Psoas muscle (tissue), 8 donors: ENCODE measurements at places on chromosomes 11 and 22. TPM values are rescaled to one million over a fixed set of nuclear protein-coding genes. Genes with fewer than 3 reads are reported as not detected.

DNA sequence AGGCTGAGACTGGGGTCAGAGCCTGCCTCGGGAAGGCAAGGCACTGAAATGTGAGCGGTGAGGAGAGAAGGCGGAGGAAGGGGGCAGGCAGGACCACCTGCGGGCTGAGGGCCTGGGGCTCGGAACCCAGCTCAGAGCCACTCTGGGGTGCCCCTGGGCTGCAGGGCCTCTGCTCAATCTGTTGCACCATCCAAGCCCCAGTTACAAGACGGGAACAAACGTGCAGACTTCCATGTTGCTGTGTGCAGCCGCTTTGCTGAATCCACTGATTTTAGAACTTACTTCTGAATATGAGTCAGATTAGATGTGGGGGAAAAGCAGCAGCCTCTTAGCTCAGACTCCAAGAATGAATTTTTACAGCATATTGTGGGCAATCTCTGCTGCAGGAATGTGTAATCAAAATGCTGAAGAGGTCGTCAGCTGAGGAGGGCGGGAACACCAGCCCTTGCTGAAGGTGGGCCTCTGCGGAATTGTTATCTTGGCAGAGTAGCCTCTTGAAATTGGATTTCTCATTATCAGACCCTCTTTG, 21.6 kb downstream of the PARVG start:
- H3K4me1 ChIP-seq, result no peaks in the 10 kb centered on the region
- H3K36me3 ChIP-seq, result no peaks in the 10 kb centered on the region
- no peaks in the 10 kb centered on the region for H3K27me3 ChIP-seq
- H3K4me3 ChIP-seq, result no peak overlapping the region
- no peak for DNase-seq
- no peak overlapping the region for H3K27ac ChIP-seq

GRCh38 chr22:35450824-35451569, 51.1 kb downstream of the MCM5 start:
- no peaks in the 10 kb centered on the region for H3K36me3 ChIP-seq
- H3K27ac ChIP-seq, result no peak overlapping the region
- H3K4me1 ChIP-seq, result no peaks in the 10 kb centered on the region
- no peak overlapping the region for H3K4me3 ChIP-seq
- H3K27me3 ChIP-seq, result no peaks in the 10 kb centered on the region

- H3K4me1 ChIP-seq, result no peaks in the 10 kb centered on the region
- no peak overlapping the region for H3K4me3 ChIP-seq
These were observed 19.1 kb upstream of the OOSP1 start for GRCh38 chr11:59918987-59919589.

GRCh38 chr22:49961005-49961600, 531 bp downstream of the PIM3 start:
- no peaks in the 10 kb centered on the region for H3K27me3 ChIP-seq
- peaks cover 9% of the 10 kb centered on the region for H3K36me3 ChIP-seq
- peak overlapping the region; percentile 97 for H3K27ac ChIP-seq
- peak; percentile 55 for DNase-seq
- peak overlapping the region; percentile 86 for H3K4me3 ChIP-seq

OR2AG2 gene
- not detected for total RNA-seq

DNA sequence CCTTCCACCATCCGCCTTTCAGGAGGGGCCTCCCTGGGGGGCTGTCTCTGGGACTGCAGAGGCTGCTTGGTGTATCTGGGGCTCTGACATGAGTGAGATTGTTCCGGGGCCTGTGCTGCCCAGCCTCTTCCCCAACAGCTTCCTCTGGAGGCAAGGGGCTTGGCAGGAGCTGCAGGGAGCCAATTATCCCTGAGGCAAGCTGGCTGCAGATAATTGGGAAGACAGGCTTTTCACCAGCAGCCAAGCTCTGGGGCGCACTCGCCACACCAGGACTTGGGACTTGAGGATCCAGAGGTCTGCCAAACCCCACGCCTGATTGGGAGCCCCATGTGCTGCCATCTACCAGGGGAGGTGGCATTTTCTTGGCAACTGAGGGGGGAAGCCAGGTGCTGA, 15.6 kb upstream of the RTN4R start:
- H3K4me3 ChIP-seq, result no peak overlapping the region
- no peaks in the 10 kb centered on the region for H3K36me3 ChIP-seq
- H3K27me3 ChIP-seq, result no peaks in the 10 kb centered on the region
- no peak for DNase-seq
- no peak overlapping the region for H3K27ac ChIP-seq
- H3K4me1 ChIP-seq, result no peaks in the 10 kb centered on the region

DNA sequence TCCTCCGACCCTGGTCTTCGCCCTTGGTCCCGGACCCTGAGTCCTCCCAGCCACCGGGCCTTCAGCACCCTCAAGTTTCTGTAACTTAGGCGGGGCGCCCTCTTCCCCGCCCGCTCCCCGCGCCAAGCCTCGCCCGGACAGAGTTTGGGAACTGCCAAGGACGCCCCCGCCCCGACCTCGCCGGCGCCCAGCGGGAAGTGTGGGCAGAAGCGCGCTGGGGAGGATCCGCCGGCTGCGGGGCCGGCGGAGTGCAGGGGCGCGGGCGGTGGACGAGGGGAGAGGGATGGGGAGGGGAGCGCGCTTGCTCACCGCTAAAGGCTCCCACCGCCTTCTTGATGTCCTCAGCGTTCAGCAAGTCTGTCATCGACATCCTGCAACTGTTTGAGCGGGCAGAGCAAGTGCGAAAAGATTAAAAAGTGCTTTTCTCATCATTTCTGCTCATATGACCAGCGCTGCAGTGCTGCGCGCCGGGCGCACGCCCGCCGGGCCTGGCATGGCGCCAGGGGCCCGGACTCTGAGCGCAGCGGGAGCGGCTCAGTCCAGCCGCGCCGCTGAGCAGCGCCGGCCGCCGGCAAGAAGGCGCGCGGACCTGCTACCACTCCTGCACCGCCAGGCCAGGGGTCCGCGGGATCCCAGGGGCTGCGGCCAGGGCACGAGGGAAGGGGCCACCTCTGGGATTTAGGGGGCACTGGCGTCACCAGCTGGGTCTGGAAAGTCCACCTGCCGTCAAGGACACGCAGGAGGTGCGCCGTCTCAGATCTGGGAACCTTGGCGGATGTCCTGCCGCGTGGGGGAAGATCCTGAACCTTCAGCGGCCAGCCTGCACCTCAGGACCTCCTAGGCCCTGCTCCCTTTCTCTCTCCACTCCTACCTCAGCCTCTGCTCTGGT, at the start of gene PVALB:
TSS of gene PVALB (minus strand) at position 400 of the 889 bp plus-strand sequence. CDS start at position 370, 30 bp downstream.
- H3K27me3 ChIP-seq, result peaks cover 75% of the 10 kb centered on the region
- no peak within 1 kb of the TSS for H3K27ac ChIP-seq
- peaks cover 10% of the 10 kb centered on the region for H3K4me1 ChIP-seq
- no peak for DNase-seq
- no peaks in the 10 kb centered on the region for H3K36me3 ChIP-seq
- H3K4me3 ChIP-seq, result peak within 1 kb of the TSS; percentile 38

DEUP1 gene
- not detected for total RNA-seq

GRCh38 chr22:26970809-26971394, 313.5 kb downstream of the MIAT start:
- H3K4me3 ChIP-seq, result no peak overlapping the region
- H3K4me1 ChIP-seq, result no peaks in the 10 kb centered on the region
- peaks cover 2% of the 10 kb centered on the region for H3K27me3 ChIP-seq
- no peaks in the 10 kb centered on the region for H3K36me3 ChIP-seq
- no peak for DNase-seq

GRCh38 chr11:64858467-64859263, 14.2 kb upstream of the CDC42BPG start:
- H3K4me3 ChIP-seq, result peak overlapping the region; percentile 29
- no peaks in the 10 kb centered on the region for H3K27me3 ChIP-seq
- H3K27ac ChIP-seq, result peak overlapping the region; percentile 98
- DNase-seq, result peak; percentile 86
- peaks cover 92% of the 10 kb centered on the region for H3K4me1 ChIP-seq

OR5T3 gene
- total RNA-seq, result not detected

DNA sequence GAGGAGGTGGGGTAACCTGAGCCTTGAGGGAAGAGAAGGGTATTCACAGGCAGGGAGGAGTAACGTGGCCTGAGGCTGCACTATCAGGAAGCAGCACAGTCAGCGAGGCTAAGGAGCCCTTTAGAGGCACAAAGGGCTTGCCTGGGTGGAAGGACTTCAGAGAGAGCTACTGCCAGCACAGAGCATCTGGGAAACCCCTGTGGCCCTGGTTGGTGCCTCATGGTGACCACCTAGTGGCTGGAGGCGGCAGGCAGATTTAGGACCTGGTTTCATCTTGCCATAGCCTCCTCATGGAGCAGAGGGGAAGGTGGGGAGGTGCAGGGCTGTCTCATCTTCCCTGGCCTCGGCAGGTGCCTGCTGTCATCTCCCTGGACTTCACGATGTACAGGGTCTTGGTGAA, 64.5 kb downstream of the MPPED1 start:
- no peaks in the 10 kb centered on the region for H3K36me3 ChIP-seq
- DNase-seq, result no peak
- H3K27me3 ChIP-seq, result no peaks in the 10 kb centered on the region
- no peak overlapping the region for H3K27ac ChIP-seq

MYBPC3 gene
- total RNA-seq, result 0.44 TPM

TMA7B gene
- not detected for total RNA-seq

- H3K36me3 ChIP-seq, result peaks cover 53% of the 10 kb centered on the region
- no peak overlapping the region for H3K4me3 ChIP-seq
- H3K27ac ChIP-seq, result no peak overlapping the region
- no peaks in the 10 kb centered on the region for H3K4me1 ChIP-seq
These were observed 12.3 kb downstream of the SMPD1 start for GRCh38 chr11:6402561-6402981.

STARD10 gene
- total RNA-seq, result 47.3 TPM

DNA sequence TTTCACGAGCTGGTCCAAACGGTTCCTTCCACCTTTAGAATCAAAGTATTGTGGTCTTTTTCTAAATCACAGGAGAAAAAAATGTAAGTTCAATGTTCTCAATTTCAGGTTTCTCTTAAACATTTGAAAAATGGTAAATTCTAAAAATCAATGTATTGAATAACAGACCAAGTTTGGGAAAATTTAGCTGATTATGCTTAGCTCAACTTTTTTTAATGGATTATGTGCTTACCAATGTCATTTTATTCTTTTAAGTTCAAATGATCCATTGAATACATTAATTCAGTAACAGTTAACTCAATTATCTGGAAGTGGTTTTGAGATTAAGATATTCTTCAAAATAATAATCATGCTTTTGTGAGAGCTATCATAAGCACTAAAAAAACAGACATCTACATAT, 5.1 kb downstream of the PRDM10 start:
- no peaks in the 10 kb centered on the region for H3K36me3 ChIP-seq
- peaks cover 24% of the 10 kb centered on the region for H3K4me1 ChIP-seq
- no peaks in the 10 kb centered on the region for H3K27me3 ChIP-seq

GRCh38 chr22:44572414-44573207, 74.6 kb upstream of the RTL6 start:
- no peaks in the 10 kb centered on the region for H3K36me3 ChIP-seq
- H3K4me3 ChIP-seq, result no peak overlapping the region
- no peak overlapping the region for H3K27ac ChIP-seq
- peak; percentile 27 for DNase-seq
- H3K4me1 ChIP-seq, result no peaks in the 10 kb centered on the region
- no peaks in the 10 kb centered on the region for H3K27me3 ChIP-seq

KCNJ11 gene
- total RNA-seq, result 159 TPM

RAPSN gene
- total RNA-seq, result 60.3 TPM

SAA4 gene
- 2.9 TPM for total RNA-seq

GRAP2 gene
- 0.18 TPM for total RNA-seq

DNA sequence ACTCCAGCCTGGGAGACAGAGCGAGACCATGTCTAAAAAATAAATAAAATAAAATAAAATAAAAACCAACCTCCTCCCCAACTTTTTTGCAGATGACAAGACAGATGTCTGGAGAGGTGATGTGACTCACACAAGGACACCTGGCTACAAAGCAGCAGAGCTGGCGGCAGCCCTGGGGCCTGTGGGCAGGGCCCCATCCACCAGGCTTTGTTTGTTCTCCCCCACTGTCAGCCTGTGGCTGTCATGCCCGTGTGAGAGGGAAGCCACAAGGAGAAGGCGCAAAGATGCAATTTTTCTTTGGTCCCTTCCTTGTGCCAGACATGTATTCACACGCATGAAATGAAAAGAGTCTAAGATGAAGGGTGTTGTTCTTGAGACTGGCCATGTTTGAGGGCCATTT, 16.6 kb downstream of the CD59 start:
- peaks cover 87% of the 10 kb centered on the region for H3K4me1 ChIP-seq
- peaks cover 11% of the 10 kb centered on the region for H3K36me3 ChIP-seq
- peak overlapping the region; percentile 96 for H3K27ac ChIP-seq
- H3K4me3 ChIP-seq, result no peak overlapping the region
- no peaks in the 10 kb centered on the region for H3K27me3 ChIP-seq

- no peaks in the 10 kb centered on the region for H3K4me1 ChIP-seq
- H3K27me3 ChIP-seq, result no peaks in the 10 kb centered on the region
- no peak overlapping the region for H3K4me3 ChIP-seq
- no peaks in the 10 kb centered on the region for H3K36me3 ChIP-seq
These were observed 582.6 kb downstream of the METTL15 start for GRCh38 chr11:28690746-28691145.

C22orf39 gene
- total RNA-seq, result 88.7 TPM

DNA sequence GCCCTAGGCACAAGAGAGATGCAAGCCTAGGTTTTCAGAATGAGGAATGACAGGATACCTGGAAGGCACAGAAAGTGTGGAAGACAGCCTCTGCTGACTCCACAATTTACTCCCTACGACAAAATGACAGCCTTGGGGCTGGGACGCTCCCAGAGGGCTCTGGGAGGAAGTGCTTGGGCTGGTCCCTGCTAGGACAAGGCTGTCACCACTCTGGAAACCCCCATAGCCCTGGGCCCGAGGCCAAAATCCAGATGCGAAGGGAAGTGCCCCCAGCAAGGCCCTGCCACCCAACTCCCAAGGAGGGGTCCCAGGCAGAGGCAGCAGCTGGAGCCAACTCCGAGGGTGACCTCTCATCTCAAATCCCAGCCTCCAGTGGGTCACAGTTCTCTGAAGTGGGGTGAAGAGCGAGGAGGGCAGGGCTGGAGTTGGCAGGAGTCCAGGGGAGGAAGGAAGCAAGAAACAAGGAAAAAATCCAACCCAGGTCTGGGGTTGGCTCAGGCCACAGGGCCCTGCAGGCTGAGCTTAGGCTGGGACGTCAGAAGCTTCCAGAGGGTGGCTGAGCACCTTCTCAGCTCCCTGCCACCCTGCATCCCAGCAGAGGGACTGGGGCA, 6.3 kb upstream of the CDC42EP2 start:
- DNase-seq, result peak; percentile 69
- H3K27me3 ChIP-seq, result no peaks in the 10 kb centered on the region
- H3K36me3 ChIP-seq, result no peaks in the 10 kb centered on the region
- no peak overlapping the region for H3K4me3 ChIP-seq

DNA sequence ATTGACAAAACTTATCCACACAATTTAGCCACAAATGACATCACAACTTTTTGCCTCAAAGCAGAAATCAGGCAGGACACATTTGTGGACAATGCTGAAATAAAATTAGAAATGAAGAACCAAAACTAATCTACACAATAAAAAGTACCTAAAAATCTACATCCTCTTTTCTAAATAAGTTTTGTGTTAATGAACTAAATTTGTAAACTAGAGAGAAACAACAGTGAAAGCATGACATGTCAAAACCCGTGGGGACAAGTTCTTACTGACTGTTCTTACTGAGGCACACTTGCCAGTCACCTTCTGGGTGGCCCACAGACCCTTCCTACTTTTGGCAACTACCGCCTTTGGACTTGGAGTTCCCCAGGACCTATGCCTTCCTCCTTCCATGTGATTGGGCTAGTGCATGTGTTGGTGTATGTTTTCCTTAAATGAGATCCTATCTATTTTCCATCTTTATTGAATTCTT, 60.7 kb upstream of the MUC15 start:
- H3K36me3 ChIP-seq, result no peaks in the 10 kb centered on the region
- H3K4me1 ChIP-seq, result no peaks in the 10 kb centered on the region
- H3K27me3 ChIP-seq, result no peaks in the 10 kb centered on the region
- no peak overlapping the region for H3K27ac ChIP-seq

CYP2D6 gene
- total RNA-seq, result not detected
